ENCODE measurements at places on chromosomes 7 and 10. TPM values are rescaled to one million over a fixed set of nuclear protein-coding genes. Genes with fewer than 3 reads are reported as not detected.

Gene HTR5A
- not detected for total RNA-seq

Gene FAM200A
- 10.8 TPM for total RNA-seq

Gene PLEKHS1
- under 0.01 TPM for total RNA-seq

Gene MUC12
- 0.87 TPM for total RNA-seq

Gene GPR141
- total RNA-seq: not detected

Gene PTPRZ1
- total RNA-seq: 1.0 TPM
